Hematopoietic multipotent progenitor cell (in vitro differentiated cells): ENCODE measurements at places on chromosomes 4 and X. TPM values are rescaled to one million over a fixed set of nuclear protein-coding genes. Genes with fewer than 3 reads are reported as not detected.

The RNF128 gene
- total RNA-seq: not detected

The AADAT gene
- total RNA-seq: 2.2 TPM

The PNMA6F gene
- total RNA-seq: not detected

The NSG1 gene
- not detected for total RNA-seq

The YIPF6 gene
- total RNA-seq: 6.7 TPM

The ZNF141 gene
- total RNA-seq: 11.0 TPM

The FAM114A1 gene
- 3.8 TPM for total RNA-seq

The PAK3 gene
- not detected for total RNA-seq

The AGTR2 gene
- total RNA-seq: not detected

The SYN1 gene
- 0.27 TPM for total RNA-seq

The ADH1A gene
- not detected for total RNA-seq

The CHRNA9 gene
- 0.27 TPM for total RNA-seq

The MAGEA9B gene
- not detected for total RNA-seq

The GLRA3 gene
- under 0.01 TPM for total RNA-seq

The PAGE1 gene
- total RNA-seq: not detected

The ARL9 gene
- 0.81 TPM for total RNA-seq

The BCORL1 gene
- total RNA-seq: 7.0 TPM

The KIF4A gene
- total RNA-seq: 0.81 TPM

The CT45A10 gene
- not detected for total RNA-seq

The COL4A6 gene
- not detected for total RNA-seq

The CBLL2 gene
- not detected for total RNA-seq

The CITED1 gene
- total RNA-seq: not detected

The CDKL5 gene
- total RNA-seq: 1.9 TPM

The JADE3 gene
- 5.7 TPM for total RNA-seq

The FAAH2 gene
- total RNA-seq: 0.81 TPM

The SMIM10L2A gene
- total RNA-seq: 0.27 TPM

The TEX11 gene
- not detected for total RNA-seq
